ENCODE measurements at places on chromosomes 12 and 14.

- DNase-seq = no peak
These were observed 125.0 kb downstream of the ARMH4 start for GRCh38 chr14:58026967-58027366.

DNA sequence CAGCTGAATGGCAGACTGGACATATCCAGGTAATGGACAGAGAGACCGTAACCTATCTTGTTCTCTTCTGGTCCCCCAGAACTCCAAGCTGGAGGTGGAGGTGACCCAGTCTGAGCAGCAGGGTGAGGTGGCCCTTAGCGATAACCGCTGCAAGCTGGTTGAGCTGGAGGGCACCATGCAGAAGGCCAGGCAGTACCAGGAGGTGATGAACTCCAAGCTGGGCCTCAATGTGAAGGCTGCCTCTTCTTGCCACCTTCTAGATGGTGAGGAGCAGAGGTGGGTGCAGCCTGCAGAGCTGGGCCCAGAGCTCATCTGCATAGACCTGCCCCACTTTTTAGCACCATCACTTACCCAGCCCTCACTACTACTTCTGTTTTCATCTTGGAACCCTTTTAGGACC lies 7.2 kb upstream of the KRT86 start:
- DNase-seq = no peak

GRCh38 chr12:115313929-115314328 lies 630.0 kb upstream of the TBX3 start:
- no peak for DNase-seq

GRCh38 chr14:101254805-101255764 lies 306.2 kb upstream of the DIO3 start:
- DNase-seq = no peak

GRCh38 chr14:38973083-38973700 lies 129.8 kb downstream of the SEC23A start:
- DNase-seq = no peak

GRCh38 chr12:44616402-44616801 lies 259.7 kb downstream of the NELL2 start:
- no peak for DNase-seq

- peak; percentile 36 for DNase-seq
These were observed 839.9 kb upstream of the MGAT4C start for GRCh38 chr12:87096082-87096585.

DNA sequence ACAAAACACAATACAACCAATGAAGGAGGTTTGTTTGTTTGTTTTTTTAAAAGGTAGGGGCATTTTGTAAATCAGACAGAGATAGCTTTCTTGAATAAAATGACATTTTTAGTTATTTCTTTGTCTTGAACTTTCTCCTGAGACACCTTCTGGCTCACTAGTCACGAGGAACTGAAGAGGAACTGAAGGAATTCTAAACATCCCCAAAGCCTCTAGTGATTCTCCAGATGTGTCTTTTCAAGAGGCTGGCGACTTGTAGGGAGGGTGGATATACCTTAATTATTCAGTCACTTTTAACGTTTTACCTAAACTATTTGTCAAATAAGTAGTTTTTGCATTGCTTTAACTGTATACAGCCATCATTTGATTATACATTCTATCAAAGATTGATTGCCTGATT lies 211.2 kb upstream of the LRIG3 start:
- no peak for DNase-seq

GRCh38 chr14:89617481-89618329 lies 200.7 kb upstream of the FOXN3 start:
- DNase-seq = peak; percentile 60

- no peak for DNase-seq
These were observed 20.7 kb downstream of the FAIM2 start for GRCh38 chr12:49882851-49883464.

DNA sequence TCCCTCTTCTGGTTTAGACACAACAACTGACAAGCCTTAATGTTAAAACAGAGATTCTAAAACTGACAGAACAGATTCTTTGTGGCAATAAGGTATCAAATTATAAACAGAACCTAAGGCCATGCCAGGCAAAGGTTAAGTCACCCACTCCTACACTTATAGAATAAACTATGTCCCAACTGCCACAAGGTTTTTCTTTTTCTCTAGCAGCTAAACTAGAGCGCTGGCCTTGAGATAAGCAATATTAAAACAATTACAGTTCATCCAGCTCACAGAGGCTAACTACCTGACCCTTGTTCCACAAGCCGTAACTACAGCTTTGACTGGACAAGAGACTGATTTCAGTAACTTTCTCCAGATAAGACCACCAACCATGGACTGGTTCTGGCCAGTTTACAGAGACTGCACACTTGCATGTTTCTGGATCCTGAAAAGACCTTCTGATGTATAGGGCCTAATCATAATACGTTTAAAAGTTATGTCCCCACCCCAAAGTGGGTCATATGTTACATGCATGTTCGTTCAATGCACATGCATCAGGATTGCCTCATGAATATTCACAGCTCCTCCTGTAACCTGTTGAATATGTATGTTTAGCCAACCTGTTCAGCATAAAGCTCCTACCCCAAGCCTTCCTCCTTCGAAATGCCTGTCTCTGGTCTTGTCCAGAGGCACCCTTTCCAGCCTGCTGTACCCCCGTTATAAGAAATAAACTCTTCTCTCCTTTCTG lies 61.9 kb upstream of the VASH1 start:
- no peak for DNase-seq

DNA sequence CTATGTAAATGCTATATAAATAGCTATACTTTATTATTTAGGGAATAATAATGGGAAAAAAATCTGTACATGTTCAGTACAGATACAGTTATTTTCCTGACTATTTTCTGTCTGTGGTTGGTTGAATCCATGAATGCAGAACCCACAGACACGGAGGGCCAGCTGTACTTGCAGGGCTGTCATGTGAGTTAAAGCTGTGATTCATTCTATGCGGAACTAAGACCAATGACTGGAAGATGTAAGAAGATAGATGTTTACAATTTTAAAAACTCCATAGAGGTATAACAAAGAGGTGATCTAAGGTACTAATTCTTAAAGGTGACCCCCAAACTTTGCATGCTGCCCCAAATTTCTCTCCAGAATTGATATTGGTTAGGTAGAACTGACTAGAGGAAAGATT lies 14.6 kb downstream of the PCNX4 start:
- no peak for DNase-seq

DNA sequence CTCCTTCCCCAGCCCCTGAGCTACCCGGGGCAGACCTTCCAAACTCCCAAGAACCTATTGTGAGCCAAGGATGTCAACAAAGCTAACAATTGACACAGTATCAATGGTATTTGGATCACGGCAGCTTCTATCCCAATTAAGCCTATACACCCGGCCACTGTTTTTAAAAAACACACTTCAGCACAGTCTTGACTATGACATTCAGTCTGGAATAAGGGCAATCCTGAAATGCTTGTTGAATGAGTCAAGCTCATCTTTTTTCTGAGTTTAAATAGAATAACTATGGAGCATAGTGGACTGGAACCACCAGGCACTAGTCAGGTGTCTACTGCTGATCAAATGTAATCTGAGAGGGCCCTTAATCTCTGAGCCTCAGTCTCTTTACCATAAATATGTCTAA lies 5.7 kb downstream of the DENND5B start:
- DNase-seq = no peak

DNA sequence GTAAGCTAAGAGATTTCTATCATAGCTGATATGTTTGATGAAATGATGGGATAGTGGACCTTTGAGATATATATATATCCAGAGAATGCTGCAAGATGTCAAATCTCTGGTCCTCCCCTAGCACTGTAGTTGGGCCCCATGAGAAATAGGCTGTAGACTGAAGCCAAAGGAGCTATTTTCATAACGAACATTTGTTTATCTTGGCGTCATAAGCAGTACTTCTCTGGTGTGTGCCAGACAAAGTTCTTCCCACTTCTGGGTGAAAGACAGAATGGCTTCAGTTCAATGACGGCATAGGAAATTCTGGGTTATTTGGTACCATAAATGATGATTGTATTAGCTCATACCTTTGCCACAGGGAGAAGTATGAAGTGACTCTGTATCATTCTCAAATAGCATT lies 534.3 kb downstream of the SOX5 start:
- no peak for DNase-seq

DNA sequence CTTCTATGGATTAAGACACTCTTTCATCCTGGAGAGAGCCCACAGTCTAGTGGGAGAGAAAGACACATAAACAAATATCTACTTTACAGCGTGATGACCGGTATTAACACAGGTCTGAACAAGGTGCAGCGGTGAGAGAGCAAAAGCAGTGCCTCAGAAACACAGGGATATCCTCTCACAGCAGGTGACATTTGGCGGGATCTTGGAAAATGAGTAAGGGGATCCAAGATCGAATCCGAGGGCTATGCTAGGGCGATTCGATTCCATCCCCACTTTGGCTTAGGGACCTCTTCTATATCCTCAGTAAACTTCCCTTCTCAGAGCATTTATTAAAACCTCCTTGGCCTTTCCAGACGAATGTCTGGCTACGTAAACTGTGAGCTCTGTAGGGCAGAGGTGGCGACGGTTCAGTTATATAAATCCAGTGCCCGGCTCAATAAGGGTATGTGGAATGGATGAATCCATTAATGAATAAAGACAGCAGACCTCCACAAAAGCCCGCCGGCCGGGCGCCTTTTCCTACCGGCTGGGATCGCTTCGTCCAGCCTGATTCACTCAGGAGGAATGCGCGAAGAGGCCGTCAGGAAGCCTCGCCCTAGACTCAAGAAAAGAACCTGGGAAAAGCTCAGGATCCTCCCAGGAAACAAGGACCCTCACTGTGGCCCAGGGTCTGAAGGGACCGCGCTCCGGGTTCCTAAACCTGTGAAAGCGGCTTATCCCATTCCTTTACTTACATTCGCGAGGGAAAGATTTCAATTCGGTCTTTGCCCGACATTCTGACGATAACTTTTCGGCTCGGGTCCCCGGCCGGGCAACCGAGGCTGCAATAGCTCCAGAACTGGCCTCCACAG lies 455 bp downstream of the ATP6V1D start:
- DNase-seq = peak; percentile 21
